Kidney capillary endothelial cell (primary cell): ENCODE measurements at places on chromosomes 11 and 22.
A peak's percentile ranks its signal among the peaks of the same experiment; 100 is the strongest.

- DNase-seq, result no peak
These were observed 26.3 kb downstream of the SYTL2 start for GRCh38 chr11:85784480-85785265.

- DNase-seq, result peak; percentile 19
These were observed 43.6 kb upstream of the HORMAD2 start for GRCh38 chr22:30036656-30037055.

- DNase-seq, result no peak
These were observed 49.8 kb upstream of the CYP2D6 start for GRCh38 chr22:42180349-42180842.

GRCh38 chr11:130527636-130528297 lies 79.3 kb downstream of the ADAMTS15 start:
- no peak for DNase-seq

GRCh38 chr11:103453915-103454709 lies 344.9 kb downstream of the DYNC2H1 start:
- DNase-seq, result no peak

GRCh38 chr11:60485987-60486386 lies 6.6 kb upstream of the MS4A12 start:
- peak; percentile 4 for DNase-seq

DNA sequence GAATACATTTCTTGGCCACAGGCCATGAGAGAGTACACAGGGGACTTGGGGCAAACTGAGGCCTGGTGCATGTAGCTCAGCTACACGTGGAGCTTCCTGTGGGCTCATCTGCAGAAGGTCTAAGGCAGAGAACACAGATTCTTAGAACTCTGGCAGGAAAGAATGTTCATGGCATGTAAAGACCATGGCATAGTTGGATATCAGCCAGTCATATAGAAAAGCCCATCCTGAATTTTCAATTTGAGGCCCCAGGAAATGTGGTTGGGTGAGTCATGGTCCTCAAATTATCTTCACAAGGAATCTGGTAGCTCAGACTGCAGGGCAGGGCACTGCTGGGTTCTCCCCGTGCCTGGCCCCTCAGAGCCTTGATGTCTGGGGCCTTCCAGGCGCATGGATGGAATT lies 13.7 kb upstream of the ST3GAL4 start:
- DNase-seq, result peak; percentile 77

GRCh38 chr11:96113193-96113681 lies 189.3 kb upstream of the MTMR2 start:
- DNase-seq, result peak; percentile 27

- no peak for DNase-seq
These were observed 4.2 kb downstream of the PDE2A start for GRCh38 chr11:72670041-72670440.

DNA sequence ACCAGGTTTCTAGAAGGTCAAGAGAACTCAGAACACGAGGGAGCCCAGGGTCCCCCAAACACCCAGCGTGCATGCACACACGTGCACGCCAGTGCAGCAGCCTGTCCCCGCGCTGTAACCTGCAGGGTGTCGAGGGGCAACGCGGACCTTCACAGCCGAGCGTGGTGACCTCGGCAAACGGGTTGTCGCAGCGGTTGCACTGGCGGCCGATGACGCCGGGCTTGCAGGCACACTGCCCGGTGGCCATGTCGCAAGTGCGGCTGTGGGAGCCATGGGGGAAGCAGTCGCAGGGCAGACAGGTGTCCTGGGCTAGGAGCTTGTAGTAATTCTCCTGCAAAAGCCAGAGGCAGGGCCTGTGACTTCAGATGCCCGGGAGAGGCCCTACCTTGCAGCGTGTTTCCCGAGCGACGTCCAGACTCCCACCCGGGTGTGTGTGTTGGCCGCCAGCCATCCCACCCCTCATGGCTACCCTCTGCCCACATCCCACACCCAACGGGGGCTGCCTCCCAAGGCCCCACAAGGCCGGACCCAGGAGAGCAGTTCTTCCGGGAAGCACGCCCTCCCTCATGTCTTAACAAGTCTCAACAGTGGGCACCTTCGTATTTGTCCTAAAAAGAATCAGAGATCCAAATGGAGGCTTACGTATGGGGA lies 56.1 kb downstream of the TRMU start:
- no peak for DNase-seq

GRCh38 chr11:1676229-1676740 lies 20.7 kb upstream of the KRTAP5-6 start:
- DNase-seq, result no peak

GRCh38 chr11:10366568-10367331 lies 61.9 kb downstream of the ADM start:
- peak; percentile 90 for DNase-seq

- no peak for DNase-seq
These were observed 13.3 kb downstream of the GGTLC2 start for GRCh38 chr22:22657712-22658111.

DNA sequence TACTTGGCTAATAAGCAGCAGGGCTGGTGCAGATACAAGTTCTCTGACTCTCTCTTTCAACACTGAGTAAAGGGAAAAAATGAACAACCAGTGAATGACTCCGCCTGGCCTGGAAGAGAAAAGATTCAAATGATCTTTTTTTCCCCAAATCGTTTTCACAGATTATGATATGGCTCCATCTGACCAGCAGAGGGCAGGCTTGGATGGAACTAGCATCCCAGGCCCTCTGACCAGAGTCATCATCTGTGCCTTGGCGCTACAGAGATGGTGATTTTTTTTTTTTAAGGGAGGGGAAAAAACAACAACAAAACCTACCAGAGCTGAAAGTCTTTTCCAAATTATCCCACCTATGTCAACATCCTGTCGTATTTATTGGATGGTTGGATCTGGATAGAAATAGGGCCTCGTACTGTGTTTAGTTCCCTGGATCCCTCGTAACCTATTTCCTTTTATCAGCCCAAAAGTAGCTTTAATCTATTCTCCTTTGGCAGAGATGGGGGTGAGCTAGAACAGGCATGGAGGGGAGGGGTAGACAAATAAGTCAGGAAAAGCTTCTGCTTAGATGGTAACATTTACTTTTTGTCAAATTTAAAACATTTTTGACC lies 69.7 kb downstream of the PRSS23 start:
- peak; percentile 74 for DNase-seq

- DNase-seq, result no peak
These were observed 26.5 kb downstream of the ABTB2 start for GRCh38 chr11:34331329-34331728.

DNA sequence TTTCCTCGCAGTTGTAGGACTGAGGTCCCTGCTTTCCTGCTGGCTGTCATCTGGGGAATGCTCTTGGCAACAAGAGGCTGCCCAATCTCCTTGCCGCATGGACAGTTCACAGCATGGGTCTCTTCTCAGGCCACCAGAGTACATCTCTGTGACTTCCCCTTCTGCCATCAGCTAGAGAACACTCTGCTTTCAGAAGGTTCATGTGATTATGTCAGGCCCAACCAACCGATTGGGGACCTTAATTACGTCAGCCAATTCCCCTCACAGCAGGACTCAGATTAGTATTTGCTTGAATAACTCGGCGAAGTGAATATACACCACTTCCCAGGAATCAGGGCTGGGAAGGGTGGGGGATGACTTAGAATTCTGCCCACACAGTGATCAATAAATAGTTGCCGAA lies 61.9 kb upstream of the CSNK2A3 start:
- DNase-seq, result no peak

DNA sequence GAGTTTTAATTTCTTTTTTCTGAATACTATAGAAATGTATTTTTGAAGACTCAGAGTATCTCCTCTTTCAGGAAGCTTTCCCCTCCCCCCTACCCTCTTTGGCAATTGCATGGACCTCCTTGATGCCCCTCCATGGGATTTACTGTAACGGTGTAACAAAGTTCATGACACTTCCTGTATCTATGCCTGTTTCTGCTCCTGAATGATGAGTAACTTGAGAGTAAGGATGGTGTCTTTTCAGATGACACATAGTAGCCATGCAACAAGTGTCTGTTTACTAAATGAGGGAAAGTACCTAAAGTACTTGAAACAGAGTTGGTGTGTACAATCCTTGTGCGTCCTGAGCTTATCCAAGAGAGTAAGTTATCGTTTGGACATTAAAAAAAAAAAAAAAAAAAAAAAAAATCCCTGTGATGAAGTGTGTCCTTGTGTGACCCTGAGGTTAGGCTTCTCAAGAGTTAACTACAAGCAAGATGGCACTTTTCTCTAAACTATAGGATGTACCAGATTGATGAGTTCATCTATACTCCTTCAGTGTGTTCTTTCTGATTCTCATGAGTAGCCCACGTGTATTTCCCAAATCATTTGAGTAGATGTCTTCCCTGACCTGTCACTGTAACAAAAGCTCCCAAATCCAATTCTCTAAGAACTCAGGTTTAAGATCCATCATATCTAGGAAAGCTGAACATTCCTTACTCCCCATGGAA lies 7.4 kb downstream of the ETS1 start:
- DNase-seq, result no peak

DNA sequence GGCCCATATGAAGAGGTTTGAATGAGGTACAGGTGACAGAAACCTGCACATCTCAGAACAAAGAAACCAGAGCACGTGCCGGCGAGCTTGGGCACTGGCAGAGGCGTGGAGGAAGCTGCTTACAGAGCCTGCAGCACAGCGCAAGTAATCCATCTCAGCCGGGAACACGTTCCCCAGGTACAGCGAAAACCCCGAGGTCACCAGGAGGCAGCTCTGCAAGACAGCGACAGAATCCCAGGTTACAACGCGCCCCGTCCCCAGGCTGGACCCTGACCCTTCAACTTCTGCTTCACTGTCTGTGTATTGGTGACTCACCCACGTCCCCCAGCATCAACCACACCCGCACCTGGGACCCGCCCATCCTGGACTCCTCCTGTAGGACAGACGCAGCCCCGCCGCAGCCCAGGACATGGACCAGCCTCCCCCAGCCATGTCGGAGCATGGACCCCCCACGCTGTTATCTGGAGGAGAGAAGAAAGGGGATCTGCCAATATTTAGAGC lies 2.2 kb downstream of the MLC1 start:
- DNase-seq, result no peak

- DNase-seq, result no peak
These were observed 66.4 kb downstream of the APOL5 start for GRCh38 chr22:35783943-35784614.

DNA sequence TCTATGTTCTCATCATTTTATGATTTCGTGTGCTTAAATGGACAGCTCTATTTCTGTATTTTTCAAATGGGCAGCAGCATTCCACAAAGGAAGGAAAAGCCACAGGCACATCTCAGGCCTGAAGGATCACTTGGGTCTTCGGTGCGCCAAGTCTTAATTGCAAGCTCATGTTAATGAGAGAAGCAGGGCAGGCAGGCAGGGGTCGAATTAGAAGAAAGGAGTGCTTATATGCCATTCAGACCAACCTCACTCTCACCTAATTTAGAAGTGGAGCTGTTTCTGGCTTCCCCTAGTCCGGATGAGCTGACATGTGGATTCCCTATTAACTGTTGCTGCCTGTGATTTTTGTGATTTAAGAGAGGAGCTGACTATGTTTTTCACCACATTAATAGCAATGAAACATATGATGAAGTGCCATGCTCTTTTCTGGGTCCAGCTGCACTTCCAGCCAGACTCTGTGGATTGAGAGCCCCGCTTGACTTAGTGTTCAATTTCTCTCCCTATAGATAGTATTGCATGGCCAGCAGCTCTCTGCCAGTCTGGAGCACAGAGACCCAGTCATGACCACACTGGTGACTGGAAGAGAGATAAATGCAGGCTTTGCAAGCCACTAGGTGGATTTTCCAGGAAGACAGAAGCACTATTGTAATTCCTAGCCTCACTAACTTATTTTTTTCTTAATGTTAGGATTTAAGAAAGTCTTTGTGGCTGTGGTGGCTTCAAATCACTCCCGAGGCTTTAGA lies 373.9 kb upstream of the FAT3 start:
- no peak for DNase-seq

GRCh38 chr11:6390718-6391469 lies 620 bp downstream of the SMPD1 start:
- DNase-seq, result no peak

GRCh38 chr11:501001-501682 lies 5.9 kb downstream of the RNH1 start:
- no peak for DNase-seq

DNA sequence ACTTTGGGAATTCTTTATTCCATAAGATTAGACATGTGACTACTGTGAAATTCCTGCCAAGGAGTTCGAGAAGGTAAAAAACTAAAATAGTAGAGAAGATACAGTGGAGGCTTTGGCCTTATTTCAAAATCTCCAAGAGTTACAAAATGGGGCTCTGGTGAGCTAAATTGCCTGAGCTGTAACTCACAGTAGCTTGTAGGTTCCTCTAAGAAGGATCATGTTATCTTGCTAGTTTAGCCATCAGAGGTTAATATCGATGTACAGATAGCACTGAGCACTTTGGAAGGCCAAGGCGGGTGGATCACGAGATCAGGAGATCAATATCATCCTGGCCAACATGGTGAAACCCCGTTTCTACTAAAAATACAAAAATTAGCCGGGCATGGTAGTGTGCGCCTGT lies 81.1 kb downstream of the USP35 start:
- DNase-seq, result no peak

- no peak for DNase-seq
These were observed 506.1 kb downstream of the MIAT start for GRCh38 chr22:27163162-27164137.

DNA sequence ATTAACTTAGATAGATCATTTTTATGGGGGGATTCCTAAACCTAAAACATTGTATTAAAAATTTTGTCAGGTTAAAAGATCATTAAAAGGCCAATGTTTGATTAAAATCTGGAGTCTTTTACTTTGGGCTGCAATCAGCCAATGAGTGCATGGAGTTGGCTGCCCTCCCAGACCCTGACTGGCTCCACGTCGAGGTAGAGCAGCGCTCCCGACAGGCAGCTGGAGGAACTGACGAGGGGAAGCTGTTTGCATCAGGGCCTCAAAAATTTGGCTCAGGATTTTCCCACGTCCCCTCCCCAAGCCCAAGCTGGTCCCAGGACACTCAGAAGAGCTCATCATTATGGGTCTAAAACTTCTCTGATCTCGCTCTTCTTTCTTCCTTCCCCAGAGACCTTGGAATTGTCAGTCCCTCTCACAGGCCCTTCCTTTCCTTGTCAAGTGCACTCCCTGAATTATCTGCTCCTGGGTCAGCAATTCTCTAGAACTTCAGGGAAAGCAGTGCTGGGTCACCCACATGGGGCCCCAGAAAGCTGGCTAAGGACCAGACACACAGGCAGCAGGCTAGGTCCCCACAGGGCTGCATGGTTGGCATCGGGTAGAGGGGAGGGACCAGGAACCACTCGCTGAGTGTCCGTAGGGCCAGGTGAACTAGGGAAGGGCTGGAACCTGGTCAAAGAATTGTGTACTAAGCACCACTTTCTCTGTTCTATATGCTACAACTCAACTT lies 119.6 kb upstream of the IGLL5 start:
- no peak for DNase-seq

DNA sequence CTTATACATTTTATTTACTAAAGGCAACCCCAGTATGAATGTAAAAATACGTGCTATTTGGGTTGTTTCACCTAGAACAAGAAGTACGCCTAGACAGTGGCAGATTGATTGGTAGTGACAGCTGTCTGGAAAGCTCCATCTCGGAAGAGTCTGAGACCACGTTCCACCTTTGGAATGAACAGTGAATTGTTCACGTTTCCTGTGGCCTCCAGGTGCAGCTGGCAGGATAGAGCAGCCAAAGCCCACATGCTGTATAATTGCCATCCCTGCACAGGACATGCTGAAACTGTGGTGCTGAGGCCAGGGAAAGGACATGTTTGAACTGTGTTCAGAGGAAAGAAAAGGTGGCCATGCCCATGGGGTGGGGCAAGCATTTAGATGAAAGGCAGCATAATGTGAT lies 218.7 kb upstream of the MTNR1B start:
- no peak for DNase-seq
